ENCODE measurements at places on chromosomes 13 and 19. TPM values are rescaled to one million over a fixed set of nuclear protein-coding genes. Genes with fewer than 3 reads are reported as not detected.

The CPT1C gene
- 23.4 TPM for total RNA-seq

The ZNF560 gene
- 0.16 TPM for total RNA-seq

The FFAR1 gene
- not detected for total RNA-seq

The KIR3DL2 gene
- not detected for total RNA-seq

The TMEM91 gene
- 5.6 TPM for total RNA-seq

The SPC24 gene
- 8.9 TPM for total RNA-seq

The ZNF30 gene
- 4.2 TPM for total RNA-seq

The CASP14 gene
- not detected for total RNA-seq

The PDX1 gene
- total RNA-seq, result not detected

The ARMC6 gene
- total RNA-seq, result 29.6 TPM
